ENCODE measurements at places on chromosomes 4 and X.

- no peak for DNase-seq
Measured at GRCh38 chr4:22668301-22668700, 24.4 kb upstream of the GBA3 start.

GRCh38 chr4:181017038-181017437 lies 1226.2 kb upstream of the TENM3 start:
- no peak for DNase-seq

DNA sequence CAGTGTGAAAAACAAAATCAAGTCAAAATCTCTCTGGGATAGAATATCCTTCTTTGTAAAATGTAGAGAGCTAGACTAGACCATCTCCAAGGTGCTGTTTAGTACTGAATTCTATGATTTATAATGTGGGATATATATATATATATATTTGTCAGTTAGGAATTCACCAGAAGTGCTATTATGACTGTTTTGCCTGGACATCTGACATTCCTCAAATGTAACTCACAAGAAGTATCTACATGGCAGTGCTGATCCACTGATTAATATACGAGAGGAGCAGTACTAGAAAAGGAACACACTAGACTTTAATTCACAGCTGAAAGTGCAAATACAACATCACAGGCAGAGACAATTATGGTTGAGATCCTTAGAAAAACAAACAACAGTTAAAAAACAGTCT lies 208.9 kb downstream of the GBA3 start:
- DNase-seq, result no peak

GRCh38 chr4:163482190-163482589 lies 8.6 kb upstream of the TKTL2 start:
- DNase-seq, result no peak
